ENCODE measurements at places on chromosomes 11 and 22.
A peak's percentile ranks its signal among the peaks of the same experiment; 100 is the strongest.

- DNase-seq: no peak
Observed at GRCh38 chr11:27076121-27076589, 35.5 kb downstream of the BBOX1 start.

GRCh38 chr11:58639669-58640068 is 17.2 kb downstream of the CNTF start:
- DNase-seq: no peak

GRCh38 chr11:27754035-27755017 is 54.1 kb upstream of the BDNF start:
- no peak for DNase-seq

DNA sequence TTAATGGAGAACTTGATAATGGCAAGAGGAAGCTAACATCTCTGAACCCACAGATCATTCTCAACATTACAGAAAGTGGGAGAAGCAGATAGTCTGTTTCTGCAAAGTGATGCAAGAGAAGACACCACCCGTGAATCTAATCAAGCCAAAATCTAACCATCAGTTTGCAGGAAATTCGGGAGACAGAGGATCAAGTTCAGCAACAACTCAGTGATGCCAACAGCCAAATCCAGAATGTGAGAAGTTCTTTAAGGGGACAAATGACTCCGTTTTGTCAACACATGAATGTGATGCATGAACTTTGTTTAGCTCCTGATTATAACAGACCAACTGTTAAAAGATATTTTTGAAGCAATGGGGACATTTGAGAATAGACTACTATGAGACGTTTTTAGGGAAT is 95.2 kb upstream of the LDLRAD3 start:
- DNase-seq: no peak

- DNase-seq: no peak
Observed at GRCh38 chr22:34427841-34428240, 507.6 kb upstream of the LARGE1 start.

- peak; percentile 84 for DNase-seq
Observed at GRCh38 chr11:111601979-111602864, at the start of gene SIK2. Gene SIK2 (plus strand): TSS chr11:111602449. CDS start chr11:111602564, 115 bp downstream.

GRCh38 chr11:12165237-12165875 is 55.0 kb downstream of the MICAL2 start:
- DNase-seq: no peak

GRCh38 chr11:37718431-37718999 is 1120.5 kb upstream of the RAG2 start:
- DNase-seq: no peak

- DNase-seq: no peak
Observed at GRCh38 chr11:36123336-36124101, 165.7 kb downstream of the COMMD9 start.

- no peak for DNase-seq
Observed at GRCh38 chr22:46035380-46035741, 58.4 kb upstream of the WNT7B start.

DNA sequence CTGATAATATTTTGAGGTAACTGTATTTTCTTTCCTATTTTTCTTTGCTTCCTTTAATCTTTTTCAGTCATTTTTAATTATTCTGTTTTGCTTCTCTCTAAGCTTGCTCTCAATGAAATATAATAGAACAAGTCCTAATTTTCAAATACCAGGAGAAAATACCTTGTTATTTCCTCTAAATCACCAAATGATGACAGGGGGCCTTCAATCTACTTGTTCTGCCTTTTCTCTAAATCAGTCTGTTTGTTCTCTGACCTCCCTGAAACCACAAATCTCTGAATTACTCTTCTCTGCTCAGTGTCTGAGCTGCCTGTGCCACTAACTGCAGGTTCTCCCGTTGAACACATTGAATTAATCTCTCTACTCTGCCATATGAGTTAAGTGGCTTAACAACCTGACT is 286.2 kb downstream of the C11orf87 start:
- no peak for DNase-seq

DNA sequence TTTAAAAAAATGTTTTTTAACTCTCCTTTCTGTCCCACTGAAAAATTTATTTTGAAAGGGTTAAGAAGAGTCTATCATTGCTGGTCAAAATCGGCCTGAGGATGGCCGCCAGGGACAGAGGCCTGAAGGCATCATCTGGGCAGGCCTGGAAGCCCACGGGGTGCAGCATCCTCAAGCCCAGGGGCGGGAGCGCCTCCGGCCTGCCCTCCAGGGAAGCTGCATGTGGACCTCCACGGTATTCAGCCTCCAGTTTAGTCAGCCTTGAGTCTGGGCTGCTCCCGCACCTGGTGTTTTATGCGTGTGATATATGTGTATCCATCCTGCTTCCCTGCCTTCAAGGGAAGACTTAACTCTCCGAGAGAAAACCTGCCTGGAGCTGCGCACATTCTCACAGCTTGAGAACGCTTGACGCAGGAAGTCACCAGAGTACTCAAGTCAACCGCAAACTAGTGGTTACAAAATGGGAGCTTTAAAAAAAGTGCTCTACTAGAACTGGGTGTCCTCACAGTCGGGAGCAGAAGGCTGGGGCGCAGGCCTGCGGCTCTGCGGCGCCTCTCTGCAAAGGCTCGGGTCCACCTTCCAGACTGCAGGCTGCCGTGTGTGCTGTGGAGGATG is 13.6 kb upstream of the BID start:
- DNase-seq: no peak

DNA sequence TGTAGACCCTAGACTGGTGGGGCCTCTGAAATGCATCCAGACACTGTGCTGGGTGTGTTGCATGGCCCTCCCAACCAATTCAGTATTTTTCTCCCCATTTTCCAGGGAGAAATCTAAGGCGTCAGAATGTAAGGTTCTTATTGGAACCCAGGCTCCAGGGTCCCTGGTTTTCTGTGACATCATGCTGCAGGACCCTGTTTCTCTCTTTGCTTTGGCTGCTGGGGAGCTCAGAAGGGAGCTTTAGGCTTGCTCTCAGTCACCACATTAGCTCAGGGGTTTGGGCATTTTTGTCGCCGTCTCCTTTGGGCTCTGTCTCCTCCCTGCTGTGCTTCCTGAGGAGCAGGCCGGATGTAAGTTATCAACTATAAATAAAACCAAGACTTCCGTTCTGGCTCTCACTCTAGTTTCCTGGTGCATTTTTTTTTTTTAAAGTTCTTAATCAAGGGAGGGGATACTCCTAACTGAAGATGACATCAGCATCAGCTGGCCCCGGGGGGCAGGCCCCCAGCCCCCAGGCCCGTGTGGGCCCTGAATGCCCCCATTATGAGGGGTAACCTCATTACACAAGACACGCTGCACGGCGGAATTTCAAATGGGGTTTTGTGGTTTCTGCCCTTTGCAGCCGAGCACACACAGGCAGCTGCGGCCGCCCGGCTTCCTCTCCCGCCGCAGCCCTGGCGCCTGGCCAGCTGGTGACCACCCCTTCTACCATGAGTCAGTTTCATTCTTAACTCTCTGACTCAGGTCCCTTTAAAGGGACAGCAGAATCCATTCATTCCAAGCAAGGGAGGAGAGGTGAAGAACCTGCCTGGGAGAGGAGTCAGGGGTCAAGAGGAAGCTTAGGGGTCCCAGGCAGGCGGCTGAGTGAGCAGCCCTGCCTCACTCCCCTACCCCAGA is 3.2 kb downstream of the MYEOV start:
- DNase-seq: peak; percentile 77

GRCh38 chr11:14240221-14240620 is 118.8 kb downstream of the RRAS2 start:
- no peak for DNase-seq

DNA sequence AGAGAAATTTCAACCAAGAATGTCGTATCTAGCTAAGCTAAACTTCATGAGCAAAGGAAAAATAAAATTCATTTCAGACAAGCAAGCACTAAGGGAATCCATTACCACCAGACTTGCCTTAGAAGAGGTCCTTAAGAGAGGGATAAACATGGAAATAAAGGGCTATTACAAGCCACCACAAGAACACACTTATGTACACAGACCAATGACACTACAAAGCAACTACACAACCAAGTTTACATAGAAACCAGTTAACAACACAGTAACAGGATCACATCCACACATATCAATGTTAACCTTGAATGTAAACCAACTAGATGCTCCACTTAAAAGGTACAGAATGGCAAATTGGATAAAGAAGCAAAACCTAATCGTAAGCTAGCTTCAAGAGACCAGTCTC is 38.0 kb downstream of the TMEM123 start:
- no peak for DNase-seq

- DNase-seq: no peak
Observed at GRCh38 chr11:46706886-46707285, 6.1 kb downstream of the ZNF408 start.

GRCh38 chr22:39994041-39994565 is 651 bp upstream of the FAM83F start:
- no peak for DNase-seq

DNA sequence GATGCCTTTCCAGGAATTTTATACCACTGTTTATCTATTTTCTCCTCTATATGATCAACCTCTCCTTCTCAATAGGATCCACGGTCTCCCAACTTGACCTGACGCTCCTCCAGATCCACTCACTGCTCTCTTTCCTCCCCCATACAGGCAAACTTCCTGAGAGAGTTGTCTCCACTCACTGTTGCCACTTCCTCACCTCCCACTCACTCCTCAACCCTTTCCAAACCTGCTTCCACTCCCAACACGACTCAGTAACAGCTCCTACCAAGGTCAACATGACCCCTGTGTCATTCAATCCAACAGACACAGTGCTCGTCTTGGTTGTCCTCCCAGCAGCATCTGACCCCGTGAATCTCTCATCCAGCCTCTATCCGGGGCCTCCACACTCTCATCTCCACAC is 3.1 kb downstream of the APBB1 start:
- DNase-seq: no peak

- DNase-seq: no peak
Observed at GRCh38 chr22:34886812-34887211, 179.1 kb upstream of the ISX start.

- DNase-seq: no peak
Observed at GRCh38 chr11:61972672-61973475, 5.4 kb upstream of the FTH1 start.

GRCh38 chr11:102882389-102883024 is 7.7 kb upstream of the MMP12 start:
- no peak for DNase-seq

GRCh38 chr11:2701230-2701629 is 1.4 kb upstream of the KCNQ1OT1 start:
- no peak for DNase-seq

GRCh38 chr11:101516546-101516945 is 67.3 kb downstream of the TRPC6 start:
- DNase-seq: no peak

DNA sequence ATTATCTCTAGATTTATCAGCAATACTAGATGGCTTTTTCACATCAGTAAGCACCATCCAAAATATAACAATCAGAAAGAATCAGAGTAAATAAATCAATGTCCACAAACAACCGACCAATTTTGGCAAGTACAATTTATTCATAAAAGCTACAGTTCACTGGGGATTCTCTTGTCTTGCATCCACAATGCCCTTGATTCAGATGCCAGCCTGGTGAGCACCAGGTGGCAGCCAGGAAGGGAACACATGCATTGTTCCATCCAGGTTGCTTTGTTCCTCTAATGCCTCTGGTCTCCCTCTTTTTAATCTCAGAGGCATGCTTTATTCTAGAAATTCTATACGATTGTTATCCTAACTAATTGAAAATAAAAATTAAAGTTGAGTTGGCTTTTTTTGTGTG is 242.1 kb upstream of the KIRREL3 start:
- DNase-seq: no peak

GRCh38 chr11:122320671-122321070 is 204.7 kb upstream of the BLID start:
- no peak for DNase-seq

GRCh38 chr11:67648140-67648795 is 2.3 kb downstream of the ACY3 start:
- no peak for DNase-seq

DNA sequence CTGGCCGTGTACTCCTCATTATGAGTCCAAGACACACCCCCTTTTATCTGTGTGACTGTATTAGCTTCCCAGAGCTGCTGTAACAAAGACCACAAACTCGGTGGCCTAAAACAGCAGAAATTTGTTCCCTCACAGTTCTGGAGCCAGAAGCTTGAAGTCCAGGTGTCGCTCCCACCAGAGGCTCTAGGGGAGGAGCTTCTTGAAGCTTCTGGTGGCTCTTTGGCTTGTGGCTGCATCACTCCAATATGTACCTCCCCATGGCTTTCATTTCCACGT is 3.0 kb downstream of the PRR5 start:
- DNase-seq: no peak

- DNase-seq: no peak
Observed at GRCh38 chr11:6594142-6594768, 9.2 kb downstream of the RRP8 start.

DNA sequence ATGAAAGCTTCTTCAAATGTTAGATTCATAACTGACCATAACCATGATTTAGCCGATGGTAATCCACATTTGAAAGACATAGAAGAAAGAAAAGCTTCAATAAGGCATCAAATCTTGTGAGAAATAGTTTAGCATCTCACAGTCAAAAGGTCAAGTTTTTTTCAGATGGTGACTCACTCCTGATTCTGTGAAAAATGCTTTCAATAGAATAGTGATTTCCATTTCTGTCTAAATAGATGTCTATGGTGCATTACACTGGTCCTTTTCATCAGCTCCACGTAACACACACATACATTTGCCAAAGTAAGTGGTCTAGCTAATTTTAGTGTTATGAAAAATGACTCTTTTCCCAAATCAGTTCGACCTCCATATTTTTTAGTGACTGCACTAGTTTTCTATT is 139.2 kb downstream of the LRRC4C start:
- no peak for DNase-seq

GRCh38 chr22:27874764-27875163 is 44.3 kb downstream of the PITPNB start:
- no peak for DNase-seq

- no peak for DNase-seq
Observed at GRCh38 chr11:45024316-45024715, 73.6 kb upstream of the TP53I11 start.

DNA sequence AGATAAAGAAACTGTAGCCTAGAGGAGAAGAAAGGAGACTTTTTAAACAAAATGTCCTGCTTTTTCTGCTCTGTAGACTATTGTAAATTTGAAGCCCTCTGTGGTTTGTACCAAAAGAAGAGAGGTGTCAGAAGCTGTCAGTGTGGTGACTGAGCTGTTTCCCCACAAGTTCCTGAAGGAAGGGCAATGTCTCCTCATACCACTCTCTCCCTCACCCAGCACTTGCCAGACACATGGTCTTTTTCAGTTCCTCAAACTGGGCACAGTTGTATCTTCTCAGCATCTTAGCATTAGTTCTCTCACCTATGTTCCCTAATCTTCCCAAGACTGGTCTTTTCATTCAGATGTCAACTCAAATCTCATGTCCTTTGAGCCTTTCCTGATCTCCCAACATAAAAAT is 4.3 kb downstream of the BCO2 start:
- no peak for DNase-seq

All from activated T-helper 1 cell treated with anti-CD3 and anti-CD28 coated beads, Interleukin-12 subunit alpha, Interleukin-12 subunit beta, Interleukin-2, Interleukin-4 antibody, amounts not matched to agents 30 ng/mL and 10 ng/mL and 1 ng/mL, durations not matched to agents 14 hours and 24 hours and 36 hours (primary cell).